ENCODE measurements at places on chromosomes 5 and 9.
A peak's percentile ranks its signal among the peaks of the same experiment; 100 is the strongest.

DNA sequence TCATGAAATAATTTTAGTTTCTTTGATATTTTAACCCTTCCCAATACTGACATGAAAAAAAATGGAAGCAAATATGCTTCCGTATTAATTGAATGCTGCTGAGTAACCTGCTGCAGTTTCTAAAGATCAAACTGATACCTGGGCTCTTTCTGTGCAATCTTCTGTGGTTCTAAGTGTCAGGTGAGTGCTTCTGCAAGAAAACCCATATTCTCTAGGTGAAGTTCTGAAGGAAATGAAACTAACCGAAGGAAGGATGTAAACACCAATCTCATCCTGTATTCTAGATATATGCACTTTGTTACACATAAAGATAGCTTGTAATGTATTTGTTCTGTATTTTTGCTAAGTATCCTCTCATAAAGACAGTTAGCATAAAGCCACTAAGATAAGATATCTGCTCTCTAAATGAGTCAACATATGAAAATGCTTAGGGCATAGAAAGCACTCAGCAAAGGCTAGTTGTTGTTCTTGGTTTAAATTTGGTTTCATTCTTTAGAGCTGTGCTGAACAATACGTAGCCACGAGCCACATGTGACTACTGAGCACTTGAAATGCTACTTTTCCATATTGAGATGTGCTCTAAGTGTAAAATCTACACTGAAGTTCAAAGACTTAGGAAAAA is 52.0 kb downstream of the ITGA2 start:
- DNase-seq, result no peak

DNA sequence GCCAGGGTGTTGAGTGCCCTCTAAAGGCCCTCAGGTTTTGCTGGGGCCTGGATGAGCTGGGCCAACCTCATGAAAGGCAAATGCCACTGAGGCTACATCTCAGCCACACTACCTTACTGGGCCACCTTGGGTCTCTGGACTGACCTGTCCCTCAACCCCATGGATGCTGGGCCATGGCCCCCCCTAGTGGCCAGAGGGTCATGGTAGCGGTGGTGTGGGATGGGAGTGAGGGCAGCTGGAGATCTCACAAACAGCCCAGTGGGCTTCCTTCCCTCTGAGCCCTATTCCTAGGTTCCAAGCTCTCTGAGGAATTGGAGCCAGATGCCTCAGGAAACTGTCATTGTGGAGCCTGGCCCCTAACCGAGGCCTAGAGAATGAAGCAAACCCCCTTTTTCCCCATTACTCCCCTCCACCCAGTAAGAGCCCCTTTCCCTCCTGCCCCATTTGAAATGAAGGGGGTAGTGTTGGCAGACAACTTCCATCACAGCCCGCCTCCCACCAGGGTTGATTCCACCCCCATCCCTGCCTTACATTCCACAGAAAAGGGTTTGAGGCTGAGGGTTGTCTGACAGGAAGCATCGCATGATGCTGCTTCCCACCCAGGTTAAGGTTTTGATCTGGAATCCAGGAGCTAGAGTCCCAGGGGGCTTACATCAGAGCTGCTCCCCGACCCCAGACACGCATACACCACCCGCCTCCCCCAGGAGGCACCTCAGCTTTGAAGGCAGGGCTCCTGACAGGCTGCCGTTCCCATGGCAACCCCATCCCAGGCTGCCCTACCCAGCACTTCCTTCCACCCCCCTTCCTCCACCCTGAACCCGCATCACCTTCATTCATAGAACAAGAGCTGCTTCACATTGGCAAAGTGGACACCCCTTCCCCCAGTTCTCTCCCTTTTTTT is 63.9 kb downstream of the PCDH1 start:
- peak; percentile 68 for DNase-seq

DNA sequence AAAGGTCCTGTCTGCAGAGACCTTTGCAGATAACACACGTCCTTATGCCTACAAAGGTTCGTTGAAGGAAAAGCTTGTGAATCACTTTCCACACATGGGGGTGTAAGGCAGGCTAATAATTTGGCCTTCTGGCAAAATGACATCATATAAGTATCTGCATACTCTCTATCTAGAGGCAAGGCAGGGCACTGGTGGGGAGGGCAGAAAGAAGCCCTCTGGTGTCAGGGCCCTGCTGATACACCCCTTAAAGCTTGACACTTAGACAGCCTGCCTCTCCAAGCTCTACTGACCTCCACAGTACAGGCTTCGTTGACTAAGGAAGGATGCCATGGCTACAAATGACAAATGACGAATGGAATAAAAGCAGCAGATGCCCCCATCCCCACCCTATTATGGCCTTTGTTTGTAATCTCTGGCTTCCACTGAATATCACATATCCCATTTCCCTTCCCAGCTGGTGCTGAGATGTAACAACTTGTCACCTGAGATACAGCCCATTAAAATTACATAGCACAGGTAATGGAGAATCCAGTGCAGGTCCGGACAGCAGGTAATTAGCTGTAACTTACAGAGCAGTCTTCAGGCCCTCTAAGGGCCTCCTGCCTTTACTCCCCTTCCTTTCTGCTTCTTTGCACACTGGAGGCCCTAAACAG is 76.9 kb upstream of the IFNK start:
- no peak for DNase-seq

DNA sequence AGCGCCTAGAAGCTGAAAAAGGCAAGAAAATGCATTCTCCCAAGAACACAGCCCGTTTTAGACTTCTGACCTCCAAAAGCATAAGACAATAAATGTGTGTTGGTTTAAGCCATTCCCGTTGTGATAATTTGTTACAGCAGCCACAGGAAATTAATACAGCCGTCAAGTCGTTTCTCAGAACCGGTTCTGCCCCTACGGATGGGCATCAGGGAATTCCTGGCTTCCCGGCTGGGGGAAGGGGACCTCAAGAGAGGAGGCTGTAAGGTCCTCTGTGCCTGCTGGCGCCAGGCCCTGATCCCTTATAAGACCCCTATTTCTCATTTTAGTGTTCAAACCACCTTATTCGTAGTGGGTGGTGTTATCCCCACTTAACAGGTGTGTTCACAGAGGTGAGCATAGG is 50.6 kb upstream of the RPL26L1 start:
- DNase-seq, result no peak

DNA sequence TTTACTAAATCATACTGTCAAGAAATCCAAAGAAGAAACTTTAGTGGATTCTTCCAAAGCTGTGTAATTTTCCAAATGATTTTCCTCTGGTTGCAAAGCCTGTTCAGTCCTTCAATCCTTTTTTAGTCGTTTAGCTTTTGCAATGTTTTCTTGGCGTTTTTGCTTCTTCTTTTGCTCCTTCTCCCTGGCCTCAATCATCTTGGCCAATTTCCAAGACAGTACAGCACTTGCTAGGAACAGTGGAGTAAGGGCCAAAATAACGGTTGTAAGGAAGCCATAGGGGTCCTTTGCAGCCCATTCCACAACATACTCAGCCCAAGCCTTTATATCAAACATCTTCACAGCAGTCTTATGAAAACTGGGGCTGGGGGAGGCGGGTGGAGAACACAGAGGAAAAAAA is 2.4 kb downstream of the SMIM15 start:
- no peak for DNase-seq

DNA sequence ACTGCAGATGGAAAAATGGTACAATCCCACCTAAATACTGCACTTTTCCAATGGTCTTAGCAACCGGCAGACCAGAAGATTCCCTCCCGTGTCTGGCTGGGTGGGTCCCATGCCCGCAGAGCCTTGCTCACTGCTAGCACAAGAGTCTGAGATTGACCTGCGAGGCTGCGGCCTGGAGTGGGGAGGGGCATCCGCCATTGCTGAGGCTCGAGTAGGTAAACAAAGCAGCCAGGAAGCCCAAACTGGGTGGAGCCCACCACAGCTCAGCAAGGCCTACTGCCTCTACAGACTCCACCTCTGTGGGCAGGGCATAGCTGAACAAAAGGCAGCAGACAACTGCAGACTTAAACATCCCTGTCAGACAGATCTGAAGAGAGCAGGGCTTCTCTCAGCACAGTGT is 221.6 kb upstream of the CTNND2 start:
- no peak for DNase-seq

GRCh38 chr5:5313101-5313635 is 109.3 kb upstream of the ICE1 start:
- DNase-seq, result no peak

- DNase-seq, result no peak
Measured at GRCh38 chr9:68697851-68698250, 7.2 kb upstream of the PIP5K1B start.

- no peak for DNase-seq
Measured at GRCh38 chr5:55570026-55570425, 35.3 kb upstream of the PLPP1 start.

DNA sequence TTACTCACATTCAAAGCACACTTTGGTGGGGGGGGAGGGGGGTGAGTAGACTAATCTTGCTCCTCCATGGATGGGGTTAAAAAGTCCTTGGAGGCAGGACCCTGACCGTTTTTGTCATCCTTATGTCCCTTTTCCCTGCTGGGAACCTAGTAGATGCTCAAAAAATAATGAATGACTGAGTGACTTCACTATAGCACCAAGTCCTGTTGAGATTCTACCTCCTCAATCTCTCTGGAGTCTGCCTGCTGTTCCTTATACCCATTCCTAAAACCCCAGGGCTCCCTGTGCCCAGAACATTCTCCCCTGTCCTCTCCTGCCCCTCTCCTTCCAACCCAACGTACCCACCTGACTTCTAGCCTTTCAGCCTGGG is 2.3 kb upstream of the CSF2 start:
- no peak for DNase-seq

DNA sequence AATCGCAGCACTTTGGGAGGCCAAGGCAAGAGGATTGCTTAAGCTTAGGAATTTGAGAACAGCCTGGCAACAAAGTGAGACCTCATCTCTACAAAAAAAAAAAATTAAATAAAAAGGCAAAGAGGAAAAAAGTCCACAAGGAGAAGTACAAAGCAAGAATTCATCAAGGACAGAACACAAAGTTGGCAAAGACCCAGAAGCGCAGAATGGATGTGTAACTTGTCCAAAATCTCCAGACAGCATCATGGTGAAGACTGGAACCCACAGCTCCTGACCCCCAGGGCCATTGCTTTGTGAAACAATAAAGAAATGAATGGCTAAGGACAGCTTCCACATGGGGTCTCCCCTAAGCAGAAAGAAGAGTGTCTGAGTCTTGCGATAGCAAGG is 7.8 kb downstream of the HSD17B3 start:
- no peak for DNase-seq

DNA sequence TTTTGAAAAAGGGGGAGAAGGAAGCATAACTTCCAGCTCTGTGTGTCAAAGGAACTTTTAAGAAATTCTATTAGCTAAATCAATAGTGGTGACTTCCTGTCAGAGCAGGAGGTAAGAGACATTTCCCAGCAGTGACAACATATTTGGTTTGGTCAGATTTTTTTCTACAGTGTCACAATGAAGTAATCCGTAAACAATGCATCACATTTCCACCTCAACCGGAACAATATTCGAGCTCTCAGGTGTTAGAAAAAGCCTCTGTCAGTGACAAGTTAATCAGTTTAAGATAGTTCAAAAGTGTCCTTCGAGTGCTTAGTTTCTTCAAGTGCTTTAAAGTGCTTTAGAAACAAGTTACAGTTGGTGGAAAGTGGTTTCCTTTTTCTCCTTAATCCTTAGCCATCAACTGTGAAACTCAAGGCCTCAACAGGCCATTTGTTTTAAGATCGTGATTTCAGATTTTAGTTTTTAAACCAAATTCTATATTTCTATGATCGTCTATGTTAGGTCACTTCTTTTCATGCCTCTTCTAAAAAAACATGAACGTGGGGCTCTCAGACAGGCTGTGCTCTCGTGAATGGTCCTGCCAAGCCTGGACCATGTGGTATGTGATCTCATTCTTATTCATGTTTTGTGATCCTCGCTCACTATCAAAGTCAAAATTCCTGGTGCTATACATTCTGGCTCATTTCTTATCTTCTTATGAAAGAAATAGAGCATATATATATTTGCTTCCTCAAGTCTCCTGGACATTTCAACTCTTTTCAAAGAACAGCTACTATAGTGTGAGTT is 181.9 kb upstream of the HMHB1 start:
- no peak for DNase-seq

- no peak for DNase-seq
Measured at GRCh38 chr5:171314728-171315385, 5.8 kb downstream of the TLX3 start.

Data from activated CD4-positive, alpha-beta T cell treated with anti-CD3 and anti-CD28 coated beads, Interleukin-2, amount 50 U/mL, for 48 hours (primary cell).